ENCODE measurements at places on chromosomes 16 and 17. TPM values are rescaled to one million over a fixed set of nuclear protein-coding genes. Genes with fewer than 3 reads are reported as not detected.

DNA sequence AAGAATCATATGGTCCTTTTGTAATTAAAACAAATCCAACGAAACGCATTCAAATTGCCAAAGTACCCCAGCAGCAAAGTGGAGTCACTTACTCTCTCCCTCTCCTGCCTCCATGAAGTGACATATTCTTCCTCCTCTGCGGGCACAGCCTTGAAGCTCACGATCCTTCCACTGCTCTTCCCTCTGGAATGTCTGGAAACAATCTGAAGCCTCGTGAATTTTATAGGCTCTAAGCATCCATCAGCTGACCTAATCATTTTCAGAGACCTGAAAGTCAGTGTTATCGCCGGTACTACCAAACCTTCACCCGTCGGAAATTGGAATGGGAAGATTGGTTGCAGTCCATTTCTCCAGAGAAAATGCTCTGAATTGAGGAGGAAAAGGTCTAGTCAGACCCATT is 134.5 kb upstream of the FOXF1 start:
- no peak for DNase-seq

GRCh38 chr16:88759245-88759975 is 25.6 kb downstream of the PIEZO1 start:
- DNase-seq = no peak

DNA sequence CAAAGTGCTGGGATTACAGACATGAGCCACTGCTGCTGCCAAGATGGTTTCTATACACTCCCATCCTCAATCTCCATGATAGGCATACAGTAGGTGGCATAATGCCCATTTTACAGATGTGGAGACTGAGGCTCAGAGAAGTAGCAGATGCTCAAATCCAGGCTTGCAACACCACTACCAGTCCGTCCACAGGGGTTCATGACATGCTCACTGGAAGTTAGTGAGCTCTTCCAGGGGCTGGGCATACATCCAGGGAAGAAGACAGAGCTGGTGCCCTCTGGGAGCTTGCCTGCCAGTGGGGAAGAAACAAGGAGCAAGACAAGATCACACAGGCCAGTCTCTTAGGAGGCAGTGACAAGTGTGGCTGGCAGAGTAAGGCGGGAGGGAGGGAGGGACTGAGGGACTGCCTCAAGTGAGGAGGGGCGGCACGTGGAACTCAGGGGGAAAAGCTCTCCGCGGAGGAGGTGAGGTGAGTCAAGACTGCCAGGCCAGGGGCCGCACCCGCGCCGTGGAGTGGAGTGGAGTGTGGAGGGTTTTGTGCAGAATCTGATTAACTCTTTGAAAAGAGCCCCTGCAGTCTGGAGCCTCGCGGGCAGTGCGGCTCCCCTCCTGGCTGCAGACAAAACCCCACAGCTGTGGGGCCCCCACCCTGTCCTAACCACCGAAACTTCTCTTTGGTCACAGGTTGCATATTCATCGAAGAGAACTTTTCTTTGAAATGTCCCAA is 27.9 kb downstream of the SREBF1 start:
- DNase-seq = no peak

DNA sequence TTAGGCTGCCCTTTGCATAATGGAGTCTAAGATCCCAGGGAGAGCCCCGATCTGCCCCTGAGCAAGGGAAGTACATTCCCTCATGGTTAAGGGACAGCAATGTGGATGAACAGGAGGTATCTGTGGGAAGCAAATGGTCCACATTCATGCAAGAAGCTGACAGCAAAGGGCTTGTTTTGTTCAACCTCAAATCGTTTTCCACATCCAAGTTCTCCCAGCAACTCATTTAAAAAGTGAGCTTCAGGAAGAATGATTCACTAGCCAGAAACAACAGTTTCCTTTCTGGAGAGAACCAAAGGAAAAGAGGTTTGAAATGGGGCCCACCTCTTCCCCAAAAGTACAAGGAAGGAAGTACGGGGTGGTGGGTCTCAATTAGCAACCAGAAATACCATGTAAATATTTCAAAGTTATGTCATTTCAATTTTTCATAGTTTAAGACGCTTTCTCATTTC is 9.4 kb downstream of the HSPB9 start:
- no peak for DNase-seq

DNA sequence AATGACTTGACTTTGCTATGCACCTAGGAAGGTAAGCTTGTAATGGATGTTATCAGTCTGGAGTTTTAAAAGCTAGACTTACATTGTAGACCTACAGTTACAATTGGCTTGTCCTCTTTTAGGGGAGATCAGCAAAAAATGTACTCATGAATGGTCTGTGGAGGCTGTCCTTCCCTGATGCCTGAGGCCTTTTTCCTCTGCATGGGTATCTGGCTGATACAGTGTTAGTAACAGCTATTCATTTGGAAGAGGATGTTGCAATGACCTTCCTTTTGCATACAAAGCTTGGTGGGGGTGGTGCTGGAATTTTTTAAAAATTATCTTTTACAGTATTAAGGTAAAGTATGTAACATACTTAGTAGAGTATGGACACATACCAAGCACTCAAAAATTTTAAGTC is 525.5 kb downstream of the KIF2B start:
- no peak for DNase-seq

- no peak for DNase-seq
Measured at GRCh38 chr17:82226146-82226808, 2.6 kb upstream of the SLC16A3 start.

PTX4 gene
- not detected for total RNA-seq

Measured in Caki2 (cell line).